ENCODE measurements at places on chromosomes 3 and 15.

GRCh38 chr3:133878518-133878917 lies 17.2 kb downstream of the RAB6B start:
- no peak for DNase-seq

DNA sequence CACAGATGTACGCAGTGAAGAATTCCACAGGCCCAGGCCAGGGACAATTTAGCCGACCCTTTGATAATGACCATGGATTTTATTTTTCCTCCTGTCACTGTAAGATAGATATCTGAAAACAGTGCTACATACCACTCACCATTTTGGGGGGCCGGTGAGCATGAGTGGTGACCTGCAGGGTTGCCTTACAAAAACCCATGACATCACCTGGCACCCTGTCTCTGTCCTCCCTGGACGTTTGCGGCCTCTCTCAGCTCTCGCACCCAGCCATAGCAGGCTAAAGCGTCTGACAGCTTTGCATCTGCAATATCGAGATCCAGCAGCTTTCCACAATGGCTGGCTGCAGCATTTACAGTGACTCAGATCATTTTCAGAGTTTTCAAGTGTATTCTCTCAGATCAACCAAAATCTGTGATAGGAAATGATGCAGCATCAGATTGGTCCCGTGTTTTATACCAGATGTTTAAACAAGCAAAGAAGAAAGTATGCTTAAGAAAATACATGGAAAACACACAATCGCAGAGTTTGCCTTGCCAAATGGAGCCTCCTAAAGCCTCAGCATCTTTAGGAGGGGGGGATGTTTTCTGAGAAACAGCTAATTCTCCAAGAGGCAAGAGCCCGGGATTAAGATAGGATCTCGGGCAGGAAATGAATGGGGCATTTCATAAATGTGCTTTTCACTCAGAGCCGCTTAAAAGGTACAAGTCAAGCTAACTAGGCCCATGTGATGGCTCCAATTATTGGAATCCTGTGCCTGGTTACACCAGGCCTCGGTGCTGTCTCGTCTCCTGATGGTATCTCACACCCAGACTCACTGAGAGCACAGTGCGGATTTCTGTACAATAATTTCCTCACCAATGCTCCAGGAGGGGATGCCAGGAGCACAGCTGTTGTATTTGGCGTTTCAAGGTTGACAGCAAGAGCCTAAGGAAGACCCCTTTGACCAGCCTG lies 257.3 kb downstream of the XXYLT1 start:
- no peak for DNase-seq

DNA sequence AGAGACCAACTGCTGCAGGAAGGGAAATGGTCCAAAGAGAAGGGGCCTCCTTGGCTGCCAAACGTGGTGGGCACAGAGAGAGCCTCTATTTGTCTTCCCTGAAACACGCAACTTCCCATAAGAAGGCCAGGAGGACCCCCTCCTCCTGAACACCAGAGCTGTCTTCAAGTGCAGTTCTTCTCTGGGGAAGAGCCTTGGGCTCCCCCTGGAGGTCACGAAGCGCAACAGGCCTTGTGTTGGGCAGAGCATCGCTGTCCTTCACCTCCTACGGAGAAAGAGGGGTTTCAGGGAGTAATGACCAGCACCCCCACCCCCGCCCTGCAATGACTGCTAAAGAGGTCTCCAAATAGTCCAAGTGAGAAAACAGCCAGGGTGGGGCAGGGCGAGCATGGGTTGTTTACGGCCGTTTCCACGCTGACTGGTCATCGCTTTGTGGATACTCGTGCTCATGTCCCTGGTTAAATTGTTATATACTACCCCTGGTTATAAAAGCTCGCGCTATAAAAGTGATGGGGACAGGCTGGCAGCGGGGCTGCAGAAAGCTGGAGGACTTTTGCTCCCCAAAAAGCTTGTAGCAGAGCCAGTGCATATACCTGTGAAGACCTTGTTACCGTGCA lies 397.5 kb upstream of the ATP10A start:
- DNase-seq, result peak; percentile 32

- DNase-seq, result no peak
These were observed 154.9 kb downstream of the CDIN1 start for GRCh38 chr15:36734366-36734765.

- no peak for DNase-seq
These were observed 103.9 kb downstream of the SHQ1 start for GRCh38 chr3:72744330-72744729.

DNA sequence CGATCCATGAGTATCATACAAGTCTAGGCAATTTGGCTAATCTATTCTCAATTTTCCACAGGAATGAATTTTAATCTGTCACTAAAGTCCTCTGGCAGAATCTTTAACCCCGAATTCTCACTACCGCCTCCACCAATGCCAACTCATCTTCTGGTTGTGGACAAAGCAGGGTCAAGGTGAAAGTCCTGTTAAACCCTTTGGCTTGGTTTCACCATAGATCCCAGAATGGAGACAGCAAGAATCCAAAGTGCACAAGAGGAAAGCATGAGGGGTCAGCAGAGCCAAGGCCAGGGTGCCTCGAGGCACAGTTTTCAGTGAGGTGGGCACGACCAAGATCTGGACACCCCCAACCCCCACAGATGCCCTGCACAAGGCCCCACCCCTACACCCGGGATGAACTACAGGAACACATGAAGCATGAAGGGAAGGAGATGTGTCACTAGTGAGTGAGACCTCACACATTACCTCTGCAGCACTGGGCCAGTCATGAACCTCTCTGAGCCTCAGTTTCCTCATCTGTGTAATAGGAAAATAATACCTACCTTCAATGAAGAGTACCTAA lies 466.2 kb downstream of the EPHB1 start:
- DNase-seq, result no peak

- no peak for DNase-seq
These were observed 39.9 kb upstream of the PARL start for GRCh38 chr3:183924543-183924942.

- DNase-seq, result peak; percentile 46
These were observed 1.1 kb upstream of the PPARG start for GRCh38 chr3:12287727-12288181.

DNA sequence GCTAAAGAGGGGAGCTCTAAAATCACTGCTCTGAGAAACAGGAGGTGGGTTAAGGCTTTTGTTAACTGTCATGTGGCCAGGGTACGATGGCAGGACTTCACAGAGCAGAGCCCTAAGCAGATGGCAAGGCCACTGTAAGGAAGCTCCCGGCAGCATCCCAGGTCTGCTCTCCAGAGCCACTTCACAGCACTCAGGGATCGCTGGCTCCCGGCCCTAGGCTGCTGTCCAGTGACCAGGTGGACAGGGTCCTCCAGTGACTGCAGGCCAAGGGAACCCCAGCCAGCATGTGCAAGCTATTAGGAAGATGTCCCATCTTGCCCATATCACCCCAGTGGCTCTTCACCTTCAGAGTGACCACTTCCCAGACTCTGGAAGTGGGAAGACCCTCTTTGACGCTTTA lies 10.4 kb downstream of the TMEM41A start:
- DNase-seq, result no peak

DNA sequence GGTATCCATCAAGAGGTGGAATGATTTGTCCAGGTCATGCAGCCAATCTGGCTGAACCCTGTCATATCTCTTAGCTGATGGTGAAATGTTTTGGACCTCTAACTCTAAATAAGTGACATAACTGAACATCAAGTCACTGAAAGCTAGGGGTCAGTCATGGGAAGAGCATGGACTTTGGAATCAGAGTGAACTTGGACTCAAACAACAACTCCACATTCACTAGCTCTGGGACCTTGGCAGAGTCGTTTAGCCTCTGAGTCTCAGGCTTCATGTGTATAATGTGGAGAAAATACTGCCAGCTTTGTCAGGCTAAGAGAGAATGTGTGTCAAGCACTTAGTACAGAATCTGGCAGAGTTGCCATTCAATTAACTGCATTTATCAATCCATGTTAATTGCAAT lies 557.8 kb upstream of the CFAP20DC start:
- DNase-seq, result peak; percentile 11

- peak; percentile 7 for DNase-seq
These were observed 641 bp upstream of the VPS13C start for GRCh38 chr15:62060896-62061280.

DNA sequence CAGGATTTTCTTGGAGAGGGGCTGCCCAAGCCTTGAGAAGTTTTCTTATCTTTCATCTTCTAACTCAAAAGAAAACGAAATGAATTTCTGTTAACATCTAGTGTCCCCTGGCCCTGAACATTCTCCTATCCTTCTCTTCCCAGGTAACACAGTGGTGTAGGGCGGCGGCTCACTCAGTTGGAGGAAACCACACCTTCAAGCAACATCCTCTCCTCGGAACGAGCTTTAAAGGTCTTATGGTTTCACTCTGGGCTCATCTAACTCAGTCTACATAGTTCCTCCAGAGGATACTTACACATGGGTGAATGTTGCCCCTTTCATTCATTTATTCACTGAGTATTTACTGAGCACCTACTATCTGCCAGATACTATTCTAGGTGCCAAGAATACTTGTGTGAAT lies 31.0 kb upstream of the KLHL6 start:
- no peak for DNase-seq

- DNase-seq, result no peak
These were observed 123.7 kb upstream of the ATP2B2 start for GRCh38 chr3:10628891-10629670.

GRCh38 chr15:40582726-40583246 lies 11.3 kb upstream of the KNL1 start:
- DNase-seq, result no peak

Measured in ACHN (cell line).